ENCODE measurements at places on chromosomes 4 and X. TPM values are rescaled to one million over a fixed set of nuclear protein-coding genes. Genes with fewer than 3 reads are reported as not detected.
A peak's percentile ranks its signal among the peaks of the same experiment; 100 is the strongest.

TREX2 gene
- polyA plus RNA-seq = 1.2 TPM

DNA sequence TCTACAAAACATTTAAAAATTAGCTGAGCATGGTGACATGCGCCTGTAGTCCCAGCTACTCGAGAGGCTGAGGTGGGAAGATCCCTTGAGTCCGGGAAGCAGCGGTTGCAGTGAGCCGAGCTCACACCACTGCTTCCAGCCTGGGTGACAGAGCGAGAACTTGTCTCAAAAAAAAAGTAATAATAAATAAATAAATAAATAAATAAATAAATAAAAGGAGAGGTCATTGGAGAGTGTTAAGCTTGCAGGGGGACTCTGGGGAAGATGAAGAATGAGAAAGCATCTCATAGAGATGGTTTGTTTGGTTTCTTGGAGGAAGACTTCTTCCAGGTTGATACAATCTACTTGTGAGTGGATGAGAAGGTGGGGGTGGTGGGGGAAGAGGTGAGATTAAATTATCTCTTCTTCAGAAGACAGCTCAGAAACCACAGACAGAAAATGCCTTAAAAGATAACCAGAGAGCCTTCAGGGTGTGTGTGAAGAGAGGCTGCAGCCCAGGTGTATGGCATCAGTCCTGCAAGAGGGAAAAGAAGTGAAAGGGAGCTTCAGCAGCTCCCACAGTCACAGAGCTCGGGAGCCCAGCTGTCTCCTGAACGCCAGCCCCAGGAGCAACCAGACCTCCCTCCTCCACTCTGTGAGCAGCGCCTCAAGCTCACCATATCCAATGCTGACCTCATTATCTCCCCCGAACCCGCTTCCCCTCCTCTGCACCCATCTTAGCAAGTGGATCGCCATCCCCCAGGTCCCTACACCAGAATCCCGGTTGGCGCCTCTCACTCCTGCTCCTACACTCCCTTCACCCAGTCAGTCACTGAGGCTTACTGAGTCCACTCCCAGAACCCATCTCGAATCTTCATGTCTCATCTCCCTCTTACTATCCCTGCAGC is 48.2 kb downstream of the RBM47 start:
- H3K27me3 ChIP-seq = no peaks in the 10 kb centered on the region
- H3K4me3 ChIP-seq = no peak overlapping the region
- DNase-seq = peak; percentile 19
- H3K36me3 ChIP-seq = no peaks in the 10 kb centered on the region

- DNase-seq = peak; percentile 7
- no peaks in the 10 kb centered on the region for H3K27me3 ChIP-seq
- H3K4me1 ChIP-seq = no peaks in the 10 kb centered on the region
- H3K36me3 ChIP-seq = no peaks in the 10 kb centered on the region
Measured at GRCh38 chr4:118113220-118113619, 78.9 kb downstream of the NDST3 start.

SYP gene
- 3.6 TPM for polyA plus RNA-seq

OPHN1 gene
- polyA plus RNA-seq = 0.64 TPM
